ENCODE measurements at places on chromosomes 7 and 10.

- no peak for DNase-seq
These were observed 263.4 kb downstream of the LRMDA start for GRCh38 chr10:75694790-75695189.

DNA sequence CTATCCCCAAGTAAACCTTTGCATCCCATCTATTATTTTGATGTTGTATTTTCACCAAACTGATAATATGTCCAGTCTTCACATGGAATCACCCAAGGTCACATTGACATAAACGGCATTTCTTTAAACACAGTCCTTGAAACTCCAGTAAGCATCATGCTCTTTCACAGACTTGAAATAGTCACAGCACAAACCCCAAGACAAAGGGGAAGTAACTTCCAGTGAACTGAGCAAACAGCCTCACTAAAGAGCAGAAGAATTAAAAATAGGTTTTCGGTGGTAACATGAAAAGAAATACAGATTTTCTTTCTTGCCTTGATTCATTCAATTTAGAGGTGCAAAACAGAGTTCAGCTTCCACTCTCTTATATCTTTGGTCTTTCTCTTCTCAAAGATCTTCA, 253.7 kb downstream of the SFMBT2 start:
- DNase-seq = no peak

- DNase-seq = no peak
These were observed 57.1 kb upstream of the KCTD7 start for GRCh38 chr7:66571568-66571967.

DNA sequence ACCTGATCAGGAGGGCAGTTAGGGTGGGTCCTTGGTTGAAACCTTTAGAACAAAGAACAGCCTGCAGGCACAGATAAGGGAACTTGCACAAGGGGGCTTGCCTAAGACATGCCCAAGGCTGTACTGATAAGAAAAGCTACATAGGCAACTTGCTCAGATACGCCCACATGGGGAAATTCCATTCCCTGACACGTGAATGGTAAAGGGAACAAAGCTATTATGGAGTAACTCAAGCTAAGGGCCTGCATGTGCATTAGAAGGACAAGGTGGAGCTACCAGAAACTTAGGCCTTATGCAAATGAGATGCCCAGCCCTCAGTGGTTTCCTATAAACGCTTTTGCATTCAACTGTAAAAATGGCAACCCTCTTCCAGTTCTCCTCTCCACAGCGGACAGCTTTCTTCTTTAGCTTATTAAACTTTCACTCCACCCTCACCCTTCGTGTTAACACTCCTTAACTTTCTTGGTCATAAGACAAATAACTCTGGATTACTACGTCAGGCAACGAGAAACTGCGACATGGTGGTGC, 1192.1 kb upstream of the CELF2 start:
- DNase-seq = no peak

DNA sequence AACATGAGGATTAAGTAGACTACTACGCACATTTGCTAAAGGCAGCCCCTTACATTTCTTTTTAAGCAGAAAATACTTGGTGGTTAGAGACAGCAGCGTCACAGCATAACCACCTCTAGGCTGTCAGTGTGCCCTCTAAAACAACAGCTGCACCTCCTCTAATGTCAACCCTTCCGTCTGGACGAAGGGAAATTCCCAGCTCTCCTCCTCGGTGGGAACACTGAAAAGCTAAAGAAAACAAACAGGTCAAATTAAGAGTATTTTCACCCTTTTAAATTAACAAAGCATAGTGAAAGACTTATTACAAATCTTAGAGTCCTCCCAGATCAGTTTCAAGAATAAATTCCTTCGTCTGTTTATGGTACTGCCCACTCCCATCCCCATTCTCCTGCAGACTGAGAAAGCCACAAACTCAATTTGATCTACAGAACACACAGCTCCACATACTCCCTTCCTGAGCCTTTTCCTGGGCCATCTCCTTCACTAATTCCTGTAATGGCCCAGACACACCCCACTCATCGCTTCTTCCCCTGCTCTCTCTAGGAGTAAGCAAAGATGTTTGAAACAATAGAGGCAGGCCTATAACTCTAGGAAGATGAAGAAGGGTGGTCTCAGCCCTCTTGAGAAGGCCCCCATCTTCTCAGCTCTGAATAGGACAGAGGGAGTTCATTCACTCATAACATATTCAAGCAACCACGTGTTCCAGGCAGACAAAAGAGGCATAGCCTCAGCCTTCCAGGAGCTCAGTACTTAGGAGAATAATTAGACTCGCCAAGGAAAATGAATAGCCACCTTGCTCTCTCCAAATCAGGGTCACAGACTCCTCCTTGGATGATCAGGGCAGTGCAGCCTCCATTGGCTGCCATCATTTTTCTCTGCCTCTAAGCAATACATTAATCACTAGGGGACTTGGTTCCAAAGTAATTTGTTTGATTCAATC, 47.5 kb upstream of the HNRNPH3 start:
- DNase-seq = no peak

DNA sequence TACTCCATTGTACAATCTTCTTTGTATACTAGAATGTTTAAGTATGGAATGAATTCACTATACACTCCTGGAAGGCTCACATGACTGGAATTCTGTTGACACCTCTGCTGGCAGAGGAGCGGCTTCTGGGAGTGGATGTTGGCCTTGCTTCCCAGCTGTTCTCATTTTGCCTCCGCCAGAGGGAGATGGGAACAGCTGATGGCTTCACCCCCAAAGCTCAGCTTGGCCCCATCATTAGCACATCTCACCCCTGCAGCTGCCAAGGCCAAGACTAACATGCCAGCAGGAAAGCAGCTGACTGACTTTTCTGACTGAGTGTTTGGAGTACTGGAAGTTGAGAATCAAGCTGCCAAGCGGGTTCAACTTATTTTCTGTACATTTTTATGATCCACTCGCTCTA, 15.1 kb downstream of the ADAM12 start:
- DNase-seq = no peak

DNA sequence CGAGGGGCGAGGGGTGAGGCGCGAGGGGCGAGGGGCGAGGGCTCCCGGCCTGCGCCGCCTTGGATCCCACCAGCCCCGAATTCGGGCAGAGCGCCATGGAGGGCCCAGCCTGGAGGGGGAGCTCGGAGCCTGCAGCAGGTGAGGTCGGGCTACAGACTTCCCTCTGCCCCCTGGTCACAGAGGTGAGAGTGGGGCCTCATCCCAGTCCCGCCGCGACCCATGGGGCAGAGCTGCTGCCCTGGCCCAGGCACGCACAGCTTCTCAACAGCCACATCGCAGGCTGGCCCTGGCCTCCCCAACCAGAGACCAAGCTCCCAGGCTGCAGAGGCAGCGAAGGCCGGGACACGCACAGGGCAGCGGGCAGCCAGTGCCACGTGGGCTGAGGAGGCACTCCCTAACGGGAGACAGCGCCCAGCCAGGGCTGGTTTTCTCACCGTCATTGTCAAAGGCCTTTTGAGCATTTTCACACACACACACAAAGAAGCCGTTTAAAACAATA, 191.8 kb downstream of the PTPRN2 start:
- no peak for DNase-seq

GRCh38 chr7:155468785-155469148, 10.8 kb downstream of the EN2 start:
- DNase-seq = no peak

DNA sequence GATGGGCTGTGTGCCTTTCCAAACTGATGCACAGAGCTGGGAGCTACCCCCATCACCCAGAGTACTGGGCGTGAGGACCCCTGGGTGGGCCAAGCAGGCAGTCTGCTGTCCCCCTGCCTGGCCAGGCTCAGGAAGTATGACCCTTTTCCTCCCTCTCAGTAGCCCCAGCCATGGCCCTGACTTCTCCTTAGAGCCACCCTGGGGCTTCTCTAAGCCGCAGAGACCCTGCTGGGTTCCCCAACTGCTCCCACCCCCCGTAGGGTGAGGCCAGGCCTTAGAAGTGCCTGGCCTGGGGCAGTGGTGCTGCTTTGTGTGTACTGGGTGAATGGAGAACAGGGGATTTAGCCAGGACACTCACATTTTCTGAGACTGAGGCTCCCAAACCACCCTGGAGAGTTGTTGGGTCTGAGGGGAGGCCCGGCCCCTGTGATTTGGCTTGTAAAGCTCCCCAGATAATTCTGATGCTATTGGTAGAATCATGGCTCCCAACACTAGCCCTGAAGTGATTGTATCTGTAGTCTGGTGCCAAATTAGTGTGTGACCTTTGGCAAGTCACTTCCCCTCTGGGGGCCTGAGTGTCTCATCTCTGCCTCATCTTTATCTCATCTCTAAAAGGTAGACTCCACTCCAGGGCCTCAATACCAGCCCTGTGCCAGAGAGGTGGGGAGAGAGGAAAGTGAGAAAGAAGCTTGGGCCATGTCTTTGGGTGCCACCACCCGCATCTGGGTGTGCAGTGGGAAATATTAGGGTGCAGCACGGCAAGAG, 99.7 kb upstream of the PPIF start:
- no peak for DNase-seq

DNA sequence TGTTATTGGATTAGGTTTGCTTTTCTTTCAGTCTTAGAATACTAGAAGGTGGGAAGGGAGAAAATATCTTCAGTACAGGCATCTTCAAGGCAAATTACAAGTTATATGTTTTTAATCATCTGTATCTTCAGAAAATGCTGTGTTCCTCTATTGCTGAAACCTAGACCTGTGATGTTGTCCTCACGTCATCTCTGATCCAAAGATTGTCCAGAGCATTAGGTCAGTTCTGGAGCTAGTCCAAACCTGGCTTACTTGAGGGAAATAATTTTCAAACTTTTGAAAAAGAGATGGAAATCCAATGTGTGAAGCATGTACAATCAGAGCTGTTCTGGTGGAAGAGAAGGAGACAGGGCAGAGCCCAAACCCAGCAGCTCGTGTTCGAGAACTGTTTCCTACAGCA, 217.3 kb downstream of the ZEB1 start:
- no peak for DNase-seq

DNA sequence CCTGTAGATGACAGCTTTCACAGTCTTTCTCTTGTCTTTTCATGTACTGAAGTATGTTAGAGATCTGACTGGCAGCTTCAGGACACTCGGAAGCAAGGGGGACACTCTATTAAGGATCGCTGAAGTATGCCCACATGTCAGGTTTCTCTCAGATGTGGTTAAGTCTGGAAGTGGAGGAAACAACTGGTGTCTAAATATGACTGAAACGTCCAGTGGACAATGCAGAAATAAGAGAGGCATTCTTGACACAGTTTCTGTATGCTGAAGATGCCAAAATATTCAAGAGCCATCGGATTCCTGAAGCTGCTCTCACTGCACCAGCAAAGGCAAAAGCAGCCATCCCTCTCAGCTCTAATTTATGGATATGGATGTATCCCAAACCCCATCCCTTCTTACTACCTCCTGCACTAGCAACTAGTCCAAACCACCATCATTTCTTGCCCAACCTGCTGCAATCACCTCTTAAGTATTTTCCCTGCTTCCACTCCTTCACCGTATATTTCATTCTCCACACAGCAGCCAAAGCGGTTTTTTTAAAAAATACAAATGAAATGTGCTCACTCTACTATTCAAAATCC, 113.4 kb downstream of the REEP3 start:
- DNase-seq = no peak

GRCh38 chr10:80518807-80519360, 18.8 kb upstream of the SH2D4B start:
- DNase-seq = no peak

DNA sequence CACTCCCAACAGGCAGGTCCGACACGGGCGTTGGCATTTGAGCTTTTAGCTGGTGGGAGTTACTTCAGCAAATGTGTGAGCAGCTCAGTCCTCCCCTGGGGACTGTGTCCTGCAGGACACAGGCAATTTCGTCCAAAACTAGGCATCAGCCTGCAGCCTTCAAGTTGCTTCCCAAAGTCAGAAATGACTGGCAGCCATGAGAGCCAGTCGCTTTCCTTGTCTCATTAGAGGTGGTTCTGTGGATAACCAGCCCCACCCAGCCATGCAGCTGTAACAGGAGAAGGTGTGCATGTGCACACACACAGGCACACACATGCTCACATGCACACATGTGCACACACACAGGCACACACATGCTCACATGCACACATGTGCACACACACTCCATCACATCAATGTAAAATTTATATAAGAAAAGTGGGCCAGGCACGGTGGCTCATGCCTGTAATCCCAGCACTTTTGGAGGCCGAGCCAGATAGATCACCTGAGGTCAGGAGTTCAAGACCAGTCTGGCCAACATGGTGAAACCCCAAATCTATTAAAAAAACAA, 138.8 kb upstream of the TCERG1L start:
- no peak for DNase-seq

- DNase-seq = no peak
These were observed 448.1 kb downstream of the GRM8 start for GRCh38 chr7:126804604-126805003.

- DNase-seq = no peak
These were observed 67.6 kb downstream of the CAV1 start for GRCh38 chr7:116592445-116592844.

DNA sequence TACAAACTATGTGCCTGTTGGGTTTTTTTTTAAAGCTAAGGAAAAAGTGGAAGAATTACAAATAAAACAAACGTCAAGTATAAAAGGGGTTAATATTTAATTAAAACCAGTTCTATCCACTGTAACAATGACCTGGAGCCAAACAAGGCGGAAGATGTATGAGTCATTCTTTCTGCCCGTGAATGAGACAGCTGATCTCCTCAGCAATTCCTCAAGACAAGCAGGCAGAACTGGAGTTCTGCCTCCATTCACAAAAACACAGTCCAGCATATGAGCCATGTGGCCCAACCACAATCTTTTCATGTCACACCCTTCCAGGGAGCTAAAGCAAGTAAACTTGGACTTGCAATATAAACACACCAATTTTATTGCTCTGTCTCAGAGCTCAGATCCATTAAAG, 8.4 kb downstream of the ETV1 start:
- DNase-seq = no peak

GRCh38 chr10:46240684-46241565, 45.9 kb upstream of the ANTXRL start:
- DNase-seq = no peak

GRCh38 chr10:132704008-132704814, 81.7 kb downstream of the NKX6-2 start:
- no peak for DNase-seq

DNA sequence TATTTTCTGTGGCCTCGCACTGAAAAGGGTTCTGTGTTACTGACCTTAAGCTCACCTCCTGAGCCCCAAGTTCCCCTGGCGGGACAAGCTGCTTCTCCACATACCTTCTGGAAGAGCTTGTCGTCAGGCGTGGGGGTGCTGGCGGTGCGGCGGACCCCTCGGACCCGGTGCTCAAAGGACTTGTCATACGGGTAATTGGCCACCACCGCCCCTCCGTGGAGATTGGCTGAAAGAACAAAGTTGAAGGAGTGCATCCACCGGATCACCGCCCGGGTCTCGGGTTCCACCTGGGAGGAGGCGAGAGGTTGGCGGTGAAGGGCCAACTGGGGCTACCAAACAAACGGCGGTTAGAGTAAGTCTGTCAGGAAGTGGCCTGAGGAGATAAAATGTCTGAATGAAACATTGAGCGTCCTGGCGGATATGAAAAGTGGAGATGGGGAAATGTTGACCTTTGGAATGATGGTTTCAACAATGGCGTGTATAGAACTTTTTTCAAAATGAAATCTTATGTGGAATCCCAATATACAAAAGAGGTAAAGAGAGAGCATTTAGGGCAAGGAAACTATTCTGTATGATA, 16.5 kb downstream of the CPN1 start:
- no peak for DNase-seq

- no peak for DNase-seq
These were observed 44.2 kb upstream of the SLC35G1 start for GRCh38 chr10:93849593-93849992.

GRCh38 chr7:155925682-155926081, 113.4 kb upstream of the SHH start:
- no peak for DNase-seq

Data from T-helper 9 cell (primary cell).